GM18507 (cell line): ENCODE measurements at places on chromosomes 13 and 19.

DNA sequence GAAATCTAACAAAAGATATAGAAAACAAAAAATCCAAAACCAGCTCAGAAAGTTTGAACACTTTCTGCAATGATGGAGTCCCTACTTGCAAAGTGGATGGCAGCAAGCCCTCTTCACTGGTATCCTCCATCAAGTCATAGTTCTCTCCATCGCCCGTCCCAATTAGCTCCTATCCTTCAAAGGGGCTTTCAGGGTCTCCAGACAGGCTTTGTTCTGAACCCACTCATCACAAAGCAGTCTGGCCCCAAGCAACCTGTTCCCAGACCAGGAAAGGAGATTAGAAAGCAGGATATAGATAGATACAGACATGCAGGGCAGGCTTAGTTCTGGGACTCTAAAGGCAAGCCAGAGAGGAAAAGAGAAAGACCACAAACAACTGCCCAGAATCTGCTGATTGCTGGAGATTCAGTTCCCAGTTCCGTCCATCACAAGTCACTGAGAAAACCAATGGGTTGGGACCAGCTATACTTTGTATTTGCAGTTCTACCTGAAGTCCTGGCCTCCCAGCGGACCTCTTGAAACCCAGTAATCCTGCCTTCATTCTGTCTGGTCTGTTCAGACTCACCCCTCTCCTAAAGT, 47.2 kb upstream of the EPHX3 start:
- DNase-seq: no peak

- DNase-seq: no peak
Observed at GRCh38 chr13:71252184-71252704, 614.8 kb downstream of the DACH1 start.

- no peak for DNase-seq
Observed at GRCh38 chr13:92300651-92301050, 902.2 kb downstream of the GPC5 start.

DNA sequence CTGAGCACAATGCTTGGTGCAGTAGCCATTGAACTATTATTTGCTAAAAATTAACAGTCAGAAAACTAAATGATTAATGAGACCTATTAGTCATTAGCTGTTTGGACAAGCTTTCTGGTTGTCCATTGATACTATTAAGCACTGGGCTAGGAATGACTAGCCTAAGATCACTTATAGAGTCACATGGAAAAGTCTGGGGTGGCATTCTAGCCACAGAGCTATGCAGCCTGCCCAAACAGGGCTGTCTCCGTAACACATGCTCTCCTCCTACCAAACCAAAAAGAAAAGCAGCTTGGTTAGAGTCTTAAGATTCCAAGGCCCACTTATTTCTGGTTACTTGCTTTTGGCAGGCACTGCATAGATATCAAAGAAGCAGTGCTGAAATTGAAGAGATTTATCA, 193.5 kb upstream of the NBEA start:
- DNase-seq: no peak

- no peak for DNase-seq
Observed at GRCh38 chr19:19635313-19635702, 7.3 kb upstream of the LPAR2 start.

DNA sequence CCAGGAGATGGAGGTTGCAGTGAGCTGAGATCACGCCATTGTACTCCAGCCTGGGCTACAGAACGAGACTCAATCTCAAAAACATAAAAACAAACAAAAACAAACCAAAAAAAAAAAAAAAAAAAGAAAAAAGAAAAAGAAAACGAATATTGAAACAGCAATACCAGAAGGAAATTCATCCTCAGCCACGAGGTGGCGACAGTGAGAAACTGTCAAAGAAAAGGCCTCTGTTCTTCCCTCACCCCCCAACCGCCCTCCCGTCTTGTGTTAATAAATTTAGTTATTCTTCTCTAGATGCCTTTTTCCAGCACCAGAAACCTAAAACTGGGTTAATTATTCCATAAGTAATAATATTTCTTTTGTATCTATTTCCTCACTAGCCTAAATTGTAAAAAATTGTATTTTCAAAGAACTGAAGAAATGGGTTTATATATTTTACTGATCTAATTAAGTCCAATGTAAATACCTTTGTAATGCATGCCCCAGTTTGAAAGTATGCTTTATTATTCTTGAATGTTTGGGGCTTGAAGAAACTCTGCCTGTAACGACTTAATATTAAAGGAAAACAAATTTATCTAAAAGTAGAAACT, 38.6 kb downstream of the LIG4 start:
- no peak for DNase-seq

- DNase-seq: no peak
Observed at GRCh38 chr19:33368074-33368864, 5.2 kb upstream of the CEBPG start.

GRCh38 chr19:14089662-14090508, 666 bp downstream of the SAMD1 start:
- no peak for DNase-seq

DNA sequence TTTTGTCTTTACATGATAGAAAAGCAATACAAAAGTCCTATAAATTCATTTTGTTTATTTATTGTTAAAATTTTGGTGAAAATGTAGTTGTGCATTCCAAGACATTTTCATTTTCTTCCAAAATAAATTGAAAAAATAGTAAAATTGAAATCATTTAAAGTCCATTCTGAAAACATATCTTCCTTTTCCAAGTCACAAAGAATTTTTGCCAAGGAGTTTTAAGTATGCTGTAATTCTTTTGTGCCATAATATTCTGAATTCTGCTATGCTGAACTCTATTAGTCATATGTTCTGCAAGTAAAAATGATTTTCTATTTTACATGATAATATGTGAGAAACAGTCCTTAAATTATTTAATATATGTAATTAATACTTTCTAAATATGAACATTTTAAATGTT, 879.6 kb upstream of the SLC10A2 start:
- DNase-seq: no peak

GRCh38 chr13:111278258-111278657, 42.2 kb upstream of the TEX29 start:
- DNase-seq: no peak

DNA sequence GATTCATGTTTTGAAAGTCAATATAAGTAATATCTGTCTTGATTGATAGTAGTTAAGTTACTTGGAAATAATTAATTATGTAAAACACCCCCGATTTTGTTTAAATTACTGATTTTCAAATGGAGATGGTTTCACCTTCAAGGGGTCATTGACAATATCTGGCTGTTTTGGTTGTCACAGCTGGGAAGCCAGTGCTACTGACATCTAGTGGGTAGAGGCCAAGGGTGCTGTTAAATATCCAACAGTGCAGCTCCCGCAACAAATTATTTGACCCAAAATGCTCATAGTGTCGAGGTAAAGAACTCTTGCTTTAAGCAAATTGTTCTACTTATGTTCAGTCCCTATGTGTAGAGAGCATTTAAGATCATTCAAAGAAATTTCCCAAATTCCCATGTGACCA, 50.6 kb upstream of the PCDH20 start:
- DNase-seq: no peak

- no peak for DNase-seq
Observed at GRCh38 chr13:24233351-24233901, 72.9 kb downstream of the SPATA13 start.

- DNase-seq: no peak
Observed at GRCh38 chr13:96575423-96576320, 418.6 kb downstream of the OXGR1 start.

DNA sequence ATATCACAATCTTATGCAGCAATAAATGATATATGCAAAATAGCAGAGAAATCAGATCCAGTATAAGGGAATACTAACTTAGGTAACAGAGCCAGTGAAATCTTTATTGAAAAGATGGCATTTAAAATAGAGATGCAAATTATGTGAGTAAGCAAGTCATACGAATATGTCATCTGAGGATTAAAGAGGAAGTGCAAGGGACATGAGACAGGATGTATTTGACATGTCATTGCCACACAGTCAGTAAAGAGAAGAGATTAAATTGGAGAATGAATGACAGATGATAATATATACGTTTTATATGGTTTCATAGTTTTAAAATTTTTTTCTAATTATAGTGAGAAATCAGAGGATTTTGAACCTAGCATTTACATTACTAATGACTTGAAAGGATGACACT, 426.4 kb downstream of the SLITRK5 start:
- no peak for DNase-seq

- no peak for DNase-seq
Observed at GRCh38 chr19:57088133-57088532, 31.7 kb upstream of the USP29 start.

DNA sequence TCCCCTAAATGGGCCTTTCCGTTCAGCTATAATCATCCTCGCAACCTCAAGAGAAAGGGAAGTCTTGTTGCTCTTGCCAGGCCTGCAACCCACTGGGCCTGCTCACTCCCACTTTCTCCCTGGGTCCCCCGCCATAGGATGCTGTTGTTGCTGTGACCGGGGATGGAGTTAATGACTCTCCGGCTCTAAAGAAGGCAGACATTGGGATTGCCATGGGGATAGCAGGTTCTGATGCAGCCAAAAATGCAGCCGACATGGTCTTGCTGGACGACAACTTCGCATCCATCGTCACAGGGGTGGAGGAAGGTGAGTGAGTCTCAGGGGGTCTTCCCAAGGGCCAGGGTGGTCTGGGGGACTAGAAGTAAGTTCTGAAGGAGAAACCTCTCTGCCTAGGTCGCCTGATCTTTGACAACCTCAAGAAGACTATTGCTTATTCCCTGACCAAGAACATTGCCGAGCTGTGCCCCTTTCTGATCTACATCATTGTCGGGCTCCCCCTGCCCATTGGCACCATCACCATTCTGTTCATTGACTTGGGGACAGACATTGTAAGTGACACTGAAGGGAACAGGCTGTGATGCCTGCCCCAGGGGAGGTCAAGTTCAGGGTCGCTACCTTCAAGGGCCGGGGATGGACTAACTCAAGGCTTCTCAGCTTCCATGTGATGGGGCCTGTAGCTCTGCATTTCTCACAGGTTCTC, 26.8 kb downstream of the ATP12A start:
- no peak for DNase-seq

DNA sequence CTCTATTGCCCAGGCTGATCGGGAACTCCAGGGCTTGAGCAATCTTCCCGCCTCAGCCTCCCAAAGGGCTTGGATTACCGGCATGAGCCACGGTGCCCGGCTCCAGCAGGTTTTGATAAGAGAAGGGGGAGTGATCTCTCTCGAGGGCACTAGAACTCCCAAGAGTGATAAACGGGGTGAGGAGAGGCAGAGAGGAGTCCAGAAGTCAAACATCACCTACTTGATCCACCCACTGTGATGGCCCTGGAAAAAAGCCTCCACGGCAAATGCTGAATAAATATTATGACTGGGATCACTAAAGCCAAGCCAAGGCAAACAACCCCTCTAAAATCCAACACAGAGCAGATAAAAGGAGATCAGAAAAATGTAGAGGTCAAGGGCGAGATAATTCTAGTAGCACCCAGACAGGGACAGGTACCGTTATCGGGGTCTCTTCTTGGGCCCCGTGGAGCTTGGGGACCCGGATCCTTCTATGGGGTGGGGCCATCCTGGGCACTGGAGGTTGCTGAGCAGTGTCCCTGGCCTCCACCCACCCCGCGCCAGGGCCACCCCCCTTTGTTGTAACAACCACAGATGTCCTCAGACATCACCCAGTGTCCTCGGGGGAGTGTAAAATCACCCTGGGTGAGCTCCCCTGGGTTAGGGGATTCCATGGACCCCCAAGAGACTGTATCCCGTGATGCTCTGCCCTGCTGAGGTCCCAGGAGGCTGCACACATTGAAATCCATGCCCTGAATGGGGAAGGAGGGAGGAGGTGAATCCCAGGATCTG, 3.7 kb upstream of the CREB3L3 start:
- DNase-seq: no peak

DNA sequence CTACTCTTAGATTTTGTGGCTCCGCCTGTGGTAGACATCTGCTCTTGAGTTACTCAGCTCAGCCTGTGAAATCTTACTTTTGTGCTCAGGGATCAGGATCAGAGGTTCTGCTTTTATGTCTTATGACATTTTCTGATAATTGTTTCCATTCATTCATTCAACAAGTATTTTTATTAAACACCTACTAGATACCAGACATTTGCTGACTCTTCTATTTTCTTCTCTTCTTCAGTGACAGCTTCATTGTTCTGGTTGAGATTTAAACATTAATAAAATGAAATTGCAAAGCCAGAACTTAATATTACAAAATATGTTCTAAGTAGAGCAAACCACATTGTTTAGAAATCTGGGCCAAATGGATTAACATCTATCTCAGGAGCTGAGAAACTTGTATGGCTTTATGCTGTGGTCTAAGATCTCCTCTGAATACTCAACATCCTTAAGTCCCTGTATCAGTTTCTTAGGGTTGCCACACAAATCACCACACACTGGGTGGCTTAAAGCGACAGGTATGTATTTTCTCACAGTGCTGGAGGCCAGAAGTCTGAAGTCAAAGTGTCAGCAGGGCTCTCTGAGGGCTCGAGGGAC, 15.8 kb upstream of the MICU2 start:
- no peak for DNase-seq

DNA sequence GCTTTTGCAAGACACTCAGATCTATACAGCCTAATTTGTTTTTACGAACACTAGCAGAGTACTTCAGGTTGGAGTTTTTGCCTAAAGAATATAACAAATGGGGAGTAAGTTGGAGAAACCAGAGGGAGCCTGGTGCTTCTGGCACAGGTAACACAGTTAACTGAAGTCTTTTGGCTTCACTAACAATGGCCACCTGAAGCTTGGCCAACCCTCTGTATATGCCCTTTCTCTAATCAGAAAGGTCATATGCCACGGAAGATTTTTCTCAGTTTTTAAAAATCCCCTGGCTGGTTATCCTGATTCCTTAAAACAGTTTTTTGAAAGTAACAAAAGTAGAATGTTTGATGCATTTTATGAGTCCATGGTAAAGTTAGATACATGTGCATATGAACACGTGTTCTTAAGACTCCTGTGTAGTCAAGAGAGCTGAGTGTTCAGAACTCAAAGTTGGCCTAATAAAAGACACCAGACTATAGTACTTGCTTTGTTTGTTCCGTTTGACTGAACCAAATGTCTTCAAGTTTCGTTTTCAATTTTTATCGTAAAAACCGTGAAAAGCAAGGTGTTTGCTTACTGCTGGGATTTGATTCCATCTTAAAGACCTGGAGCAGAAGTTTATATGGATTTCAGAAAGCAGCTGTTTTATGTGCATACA, 137.5 kb downstream of the KCNRG start:
- no peak for DNase-seq

DNA sequence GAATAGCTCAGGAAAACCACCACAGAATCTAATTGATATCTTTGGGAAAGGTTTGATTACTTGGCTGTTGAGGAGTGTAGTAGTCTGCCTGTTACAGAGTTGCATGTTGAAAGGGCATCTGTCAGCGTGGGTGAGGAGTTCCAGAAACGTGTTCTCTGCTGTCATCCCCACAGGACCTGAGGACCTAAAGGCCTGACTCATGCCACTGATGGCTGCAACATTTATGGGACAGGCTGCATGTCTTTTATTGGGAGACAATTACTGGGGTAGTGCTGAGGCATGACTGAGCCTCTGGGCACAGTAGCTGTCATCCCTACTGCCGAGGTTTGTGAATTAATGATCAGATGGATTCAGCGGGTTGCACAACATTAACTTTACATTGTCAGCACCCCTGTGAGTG, 525.9 kb downstream of the GPC6 start:
- DNase-seq: no peak

- no peak for DNase-seq
Observed at GRCh38 chr13:29210676-29211075, 384.8 kb downstream of the SLC7A1 start.
